Tibial nerve (tissue), 4 donors: ENCODE measurements at places on chromosomes 1 and 21. TPM values are rescaled to one million over a fixed set of nuclear protein-coding genes. Genes with fewer than 3 reads are reported as not detected.

The G0S2 gene
- 60.8 TPM for total RNA-seq

The ERO1B gene
- total RNA-seq: 16.6 TPM

The FAM163A gene
- total RNA-seq: not detected

The ASTN1 gene
- 0.30 TPM for total RNA-seq

The RALGPS2 gene
- total RNA-seq: 30.8 TPM

The KTI12 gene
- 9.9 TPM for total RNA-seq

DNA sequence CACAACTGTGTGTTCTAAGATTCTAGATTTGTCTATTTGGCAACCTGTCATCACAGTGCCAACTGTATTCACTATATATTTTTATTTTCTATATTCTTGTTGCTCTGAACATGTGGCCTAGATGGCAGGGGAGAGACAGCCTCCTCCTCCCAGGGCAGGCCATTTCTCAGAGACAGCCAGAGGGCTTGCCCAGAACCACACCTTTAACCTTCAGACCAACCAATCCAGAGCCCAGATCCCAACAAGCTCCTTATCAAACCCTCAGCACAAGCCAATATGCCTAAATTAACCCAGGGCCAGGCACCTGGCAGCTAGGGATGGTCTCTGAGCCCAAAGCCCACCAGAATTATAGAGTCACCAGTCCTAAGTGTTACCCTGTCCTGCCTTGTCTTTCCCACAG lies 19.3 kb downstream of the TRIM11 start:
- no peak for DNase-seq
- H3K4me1 ChIP-seq: no peaks in the 10 kb centered on the region
- H3K27ac ChIP-seq: no peak overlapping the region
- H3K36me3 ChIP-seq: no peaks in the 10 kb centered on the region
- H3K4me3 ChIP-seq: no peak overlapping the region

- H3K27me3 ChIP-seq: no peaks in the 10 kb centered on the region
- peaks cover 4% of the 10 kb centered on the region for H3K4me1 ChIP-seq
- H3K36me3 ChIP-seq: peaks cover 7% of the 10 kb centered on the region
- no peak for DNase-seq
These were observed 19.9 kb downstream of the DSTYK start for GRCh38 chr1:205191622-205192021.

DNA sequence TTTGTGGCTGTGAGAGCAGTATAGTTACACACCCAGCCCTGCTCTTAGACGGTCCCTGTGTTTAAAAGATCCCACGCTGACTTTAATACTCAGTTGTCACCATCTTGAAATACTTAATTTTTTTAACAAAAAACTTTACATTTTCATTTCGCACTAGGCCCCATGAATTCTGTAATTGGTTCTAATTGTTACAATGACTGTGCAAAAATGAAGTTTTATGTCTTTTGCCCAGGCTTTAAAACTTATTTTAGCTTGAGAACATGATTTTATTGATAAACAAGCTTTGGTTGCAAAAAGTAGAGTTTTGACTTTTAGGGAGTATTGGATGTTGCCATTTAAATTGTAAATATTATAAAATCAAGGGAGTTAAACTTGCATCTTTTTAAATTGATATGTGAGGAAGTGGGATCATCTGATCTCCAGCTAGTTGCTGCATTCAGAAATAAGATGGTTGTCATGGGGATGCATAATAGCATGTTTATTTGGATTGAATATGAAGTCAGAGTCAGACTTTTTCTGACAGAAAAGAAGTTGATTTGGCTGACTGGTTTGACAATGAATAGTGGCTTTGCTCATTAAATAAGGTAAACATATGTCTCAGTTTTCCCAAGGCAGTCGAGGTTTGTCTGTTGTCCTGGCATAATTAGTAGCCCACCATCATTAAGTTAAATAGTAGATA lies 23.0 kb upstream of the CRP start:
- H3K36me3 ChIP-seq: no peaks in the 10 kb centered on the region
- H3K4me3 ChIP-seq: no peak overlapping the region
- H3K27me3 ChIP-seq: no peaks in the 10 kb centered on the region
- no peak for DNase-seq
- H3K27ac ChIP-seq: no peak overlapping the region
- no peaks in the 10 kb centered on the region for H3K4me1 ChIP-seq

DNA sequence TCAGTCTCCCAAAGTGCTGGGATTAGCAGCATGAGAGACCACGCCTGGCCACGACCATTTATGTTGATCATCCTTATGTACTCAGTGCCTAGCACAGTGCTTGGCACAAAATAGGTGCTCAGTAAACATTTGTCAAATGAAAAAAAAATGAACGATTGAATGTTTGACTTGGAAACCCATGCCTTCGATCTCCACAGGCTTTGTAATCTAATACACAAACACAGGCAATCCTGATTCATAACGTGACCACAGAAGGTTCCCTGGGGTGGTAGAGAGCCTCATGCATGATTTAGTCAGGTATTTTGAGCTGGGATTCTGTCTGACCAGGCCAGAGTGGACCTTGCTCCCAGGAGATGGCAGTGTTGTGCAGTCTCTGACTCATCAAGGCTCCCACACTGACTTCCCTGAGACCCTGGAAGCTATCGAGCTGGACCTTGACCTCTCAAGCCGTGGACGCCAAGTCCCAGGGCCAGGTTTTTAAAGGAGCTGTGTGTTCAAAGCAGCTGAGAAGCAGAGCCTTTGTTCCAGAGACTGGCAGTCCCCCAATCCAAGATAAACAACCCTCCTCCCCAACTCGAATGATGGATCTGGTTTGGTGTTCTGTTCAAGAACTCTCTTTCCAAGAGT lies 81.1 kb downstream of the PGM1 start:
- H3K27me3 ChIP-seq: no peaks in the 10 kb centered on the region
- peaks cover 7% of the 10 kb centered on the region for H3K4me1 ChIP-seq
- H3K36me3 ChIP-seq: no peaks in the 10 kb centered on the region

DNA sequence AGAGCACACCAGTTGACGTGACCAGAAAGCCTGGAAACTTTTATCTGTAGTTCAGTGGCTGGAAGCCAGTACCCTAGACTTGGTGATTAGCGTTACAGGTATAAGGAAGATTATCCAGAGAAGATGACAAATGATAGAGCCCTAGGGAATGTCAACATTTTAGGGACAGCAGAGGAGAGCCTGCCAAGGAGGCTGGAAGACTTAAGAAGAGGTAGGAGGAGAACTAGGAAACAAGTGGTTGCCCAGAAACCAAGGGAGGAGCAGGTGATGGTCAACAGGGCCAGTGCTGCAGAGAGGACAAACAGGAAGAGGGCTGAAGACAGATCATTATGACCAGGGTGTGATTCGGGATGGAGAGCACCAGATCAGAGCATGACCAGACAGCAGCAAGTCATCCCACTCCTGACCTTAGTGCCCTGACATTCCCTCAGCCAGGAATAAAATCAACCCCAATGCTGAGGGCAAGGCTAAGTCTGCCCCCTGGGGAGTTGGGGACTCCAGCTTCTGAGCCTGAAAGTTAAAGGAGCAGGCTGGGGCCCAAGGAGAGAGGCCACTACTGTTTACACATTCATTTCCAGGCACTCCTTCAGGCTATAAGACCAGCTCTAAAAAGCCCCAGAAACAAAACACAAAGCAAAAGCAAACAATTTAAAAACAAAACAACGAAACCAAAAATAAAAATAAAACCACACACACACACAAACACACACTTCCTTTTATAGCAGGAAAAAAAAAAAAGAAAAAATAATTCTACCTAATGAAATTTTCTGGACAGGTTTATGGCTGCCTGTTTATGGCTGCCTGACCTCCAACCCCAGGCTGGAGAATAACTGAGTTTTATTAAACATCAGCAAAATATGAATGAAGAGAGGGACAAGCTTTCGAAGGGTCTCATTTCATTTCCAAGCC lies 48.6 kb upstream of the LRRC52 start:
- no peaks in the 10 kb centered on the region for H3K4me1 ChIP-seq
- no peaks in the 10 kb centered on the region for H3K27me3 ChIP-seq
- H3K36me3 ChIP-seq: no peaks in the 10 kb centered on the region
- no peak overlapping the region for H3K27ac ChIP-seq
- H3K4me3 ChIP-seq: no peak overlapping the region

DNA sequence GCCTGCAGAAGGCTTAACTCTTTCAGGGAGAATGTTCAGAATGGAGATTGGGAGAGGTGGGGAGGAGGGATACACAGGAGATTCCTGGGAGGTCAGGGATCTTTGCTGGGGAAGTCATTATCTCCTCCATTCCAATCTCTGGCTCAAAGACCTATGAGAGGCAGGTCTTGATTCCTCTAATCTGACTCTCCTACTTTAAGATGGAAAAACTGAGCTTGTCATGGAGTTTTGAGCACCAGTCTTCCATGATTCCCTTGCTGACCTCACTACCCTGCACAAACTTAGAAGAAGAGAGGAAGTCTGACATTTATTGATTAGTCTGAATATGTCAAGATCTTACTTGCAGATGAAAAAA lies 41.5 kb upstream of the SYNC start:
- no peak for DNase-seq
- H3K4me1 ChIP-seq: no peaks in the 10 kb centered on the region
- no peak overlapping the region for H3K4me3 ChIP-seq
